Cardiac muscle cell (in vitro differentiated cells and primary cell): ENCODE measurements at places on chromosomes 11 and 22. TPM values are rescaled to one million over a fixed set of nuclear protein-coding genes. Genes with fewer than 3 reads are reported as not detected.

DNA sequence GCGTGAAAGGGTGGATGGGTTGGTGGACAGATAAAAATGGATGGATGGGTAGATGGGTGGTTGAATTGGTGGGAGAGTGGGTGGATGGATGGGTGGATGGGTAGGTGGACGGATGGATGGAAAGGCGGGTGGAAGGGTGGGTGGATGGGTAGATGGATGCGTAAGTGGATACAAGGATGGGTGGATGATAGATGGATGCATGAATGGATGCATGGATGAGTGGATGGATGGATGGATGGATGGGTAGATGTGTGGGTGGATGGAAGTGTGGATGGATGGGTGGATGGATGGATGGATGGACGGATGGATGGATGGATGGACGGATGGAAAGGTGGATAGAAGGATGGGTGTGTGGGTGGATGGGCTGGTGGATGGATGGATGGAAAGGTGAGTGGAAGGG lies 77.0 kb upstream of the GRK3 start:
- no peak for DNase-seq

- DNase-seq, result peak; percentile 84
These were observed 15.1 kb downstream of the FXYD6 start for GRCh38 chr11:117861151-117862018.

DNA sequence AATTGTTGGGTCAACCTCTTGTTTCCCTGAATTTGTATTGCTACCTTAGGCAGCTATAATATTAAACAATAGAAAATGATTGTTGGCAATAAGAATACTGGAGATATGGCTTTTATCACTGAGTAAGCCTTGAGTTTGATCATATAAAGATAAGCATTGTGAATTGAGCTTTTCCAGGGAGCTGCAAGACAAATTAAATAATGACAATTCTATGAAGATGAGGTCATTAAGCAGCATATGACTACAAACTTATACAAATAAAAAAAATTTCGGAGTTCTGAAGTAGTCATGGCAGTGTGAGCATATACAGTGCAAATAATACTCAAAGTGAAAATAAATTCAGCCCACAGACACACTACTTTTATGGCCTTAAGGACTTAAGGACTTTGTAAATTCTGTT lies 161.1 kb upstream of the ANO5 start:
- DNase-seq, result no peak

DNA sequence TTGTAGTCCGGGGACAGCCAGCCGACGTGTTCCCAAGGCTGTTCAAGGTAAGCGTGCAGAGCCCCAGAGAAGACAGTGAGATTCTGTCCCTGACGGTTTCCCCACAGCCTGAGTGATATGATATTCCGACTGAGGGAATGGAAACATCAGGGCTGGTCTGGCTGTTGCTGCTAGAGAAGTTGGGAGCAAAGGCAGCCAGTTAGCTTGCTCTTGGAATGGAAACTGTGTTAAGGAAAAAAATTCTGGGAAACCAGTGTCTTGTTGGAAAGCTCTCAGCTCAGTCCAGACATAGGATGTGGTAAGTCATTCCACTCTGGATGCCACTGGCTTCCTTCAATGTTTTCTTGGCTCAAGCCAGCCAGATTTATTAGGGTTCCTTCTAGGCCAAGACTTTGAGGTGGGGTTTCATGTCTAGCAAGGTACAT lies 8.8 kb downstream of the CRY2 start:
- DNase-seq, result peak; percentile 35

- no peak for DNase-seq
These were observed 15.0 kb downstream of the DGAT2 start for GRCh38 chr11:75783416-75784084.

DNA sequence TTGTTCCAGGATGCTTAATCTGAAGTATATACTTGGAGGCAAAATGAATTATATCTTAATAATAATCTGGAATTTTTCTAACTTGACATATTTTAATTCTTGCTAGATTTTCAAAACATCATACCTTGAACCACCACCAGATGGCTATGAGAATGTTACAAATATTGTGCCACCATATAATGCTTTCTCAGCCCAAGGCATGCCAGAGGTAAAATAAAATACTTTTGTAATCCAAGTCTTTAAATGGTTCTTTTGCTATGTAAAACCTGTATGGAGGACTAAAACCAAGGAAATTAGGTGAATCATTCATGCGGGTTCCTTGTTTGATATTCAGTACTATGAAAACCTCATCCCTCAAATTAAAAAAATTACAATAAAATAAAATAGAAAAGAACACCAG lies 14.4 kb downstream of the NAALAD2 start:
- no peak for DNase-seq

The JAML gene
- total RNA-seq, result not detected in 2 replicates

The SLC25A18 gene
- total RNA-seq, result 0.14 and 0.60 TPM in 2 replicates

The GRIK4 gene
- 0.11 and 0.45 TPM in 2 replicates for total RNA-seq

The ROM1 gene
- total RNA-seq, result 3.3 and 3.5 TPM in 2 replicates

The MUC6 gene
- not detected in 2 replicates for total RNA-seq

The DEPDC5 gene
- total RNA-seq, result 11.0 and 30.6 TPM in 2 replicates
